ENCODE measurements at places on chromosomes 4 and X.

DNA sequence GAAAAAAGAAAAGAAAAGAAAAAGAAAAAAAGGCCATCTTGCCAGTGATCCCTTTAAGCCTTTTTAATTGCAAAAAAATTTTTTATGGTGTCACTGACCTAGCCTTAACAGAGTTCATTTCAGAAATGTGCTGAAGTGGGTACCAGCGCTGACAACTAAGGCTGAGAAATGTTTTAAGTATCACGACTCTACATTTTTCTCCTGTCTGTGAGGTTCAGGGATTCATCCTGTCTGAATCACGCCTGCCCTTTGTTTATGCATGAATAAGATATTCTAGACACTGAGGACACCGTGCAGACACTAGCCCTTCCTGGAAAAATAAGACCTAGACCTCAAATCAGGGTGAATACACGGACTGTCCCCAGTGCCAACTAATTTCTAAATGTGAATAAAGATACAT is 154.4 kb upstream of the NOCT start:
- DNase-seq, result no peak

- peak; percentile 2 for DNase-seq
These were observed 1191.3 kb upstream of the IGFBP7 start for GRCh38 chr4:58301376-58301999.

- peak; percentile 4 for DNase-seq
These were observed 148.8 kb downstream of the CCNG2 start for GRCh38 chr4:77305766-77306165.

- no peak for DNase-seq
These were observed 8.8 kb downstream of the ENPEP start for GRCh38 chr4:110484767-110485166.

- no peak for DNase-seq
These were observed 162.9 kb downstream of the NSUN7 start for GRCh38 chr4:40912460-40913184.

- DNase-seq, result no peak
These were observed 22.5 kb downstream of the XIAP start for GRCh38 chrX:123882391-123882790.

GRCh38 chr4:182809417-182810102 is 107.6 kb downstream of the DCTD start:
- peak; percentile 56 for DNase-seq

DNA sequence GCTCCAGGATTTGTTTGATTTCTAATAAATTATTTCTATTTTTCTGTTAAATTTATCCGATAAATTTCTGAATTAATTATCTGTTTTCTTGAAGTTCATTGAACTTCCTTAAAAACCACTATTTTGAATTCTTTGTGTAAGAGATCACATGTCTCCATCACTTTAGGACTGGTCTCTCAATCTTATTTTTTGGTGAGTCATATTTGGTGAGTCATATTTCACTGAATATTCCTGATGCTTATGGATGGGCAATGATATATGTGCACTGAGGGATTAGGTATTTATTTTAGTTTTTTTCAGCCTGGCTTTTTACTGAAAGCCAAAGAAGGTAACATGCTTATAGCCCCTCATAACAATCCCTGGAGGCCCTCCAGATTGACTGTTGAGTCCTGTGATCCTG is 48.5 kb upstream of the IL15 start:
- peak; percentile 2 for DNase-seq

DNA sequence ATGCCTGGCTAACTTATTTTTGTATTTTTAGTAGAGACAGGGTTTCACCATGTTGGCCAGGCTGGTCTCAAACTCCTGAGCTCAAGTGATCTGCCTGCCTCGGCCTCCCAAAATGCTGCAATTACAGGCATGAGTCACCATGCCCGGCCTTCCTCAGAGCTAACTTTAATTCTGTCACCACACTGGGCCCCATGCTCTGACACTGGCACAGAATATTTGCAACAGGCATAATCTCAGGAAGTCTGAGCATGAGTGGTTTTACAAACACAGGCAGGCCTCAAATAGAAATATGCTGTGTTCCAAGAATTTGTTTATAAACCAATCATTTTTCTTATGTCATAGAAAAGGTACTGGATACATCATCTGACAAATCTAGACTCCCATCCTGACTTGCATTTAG is 32.7 kb upstream of the FAM9C start:
- no peak for DNase-seq

DNA sequence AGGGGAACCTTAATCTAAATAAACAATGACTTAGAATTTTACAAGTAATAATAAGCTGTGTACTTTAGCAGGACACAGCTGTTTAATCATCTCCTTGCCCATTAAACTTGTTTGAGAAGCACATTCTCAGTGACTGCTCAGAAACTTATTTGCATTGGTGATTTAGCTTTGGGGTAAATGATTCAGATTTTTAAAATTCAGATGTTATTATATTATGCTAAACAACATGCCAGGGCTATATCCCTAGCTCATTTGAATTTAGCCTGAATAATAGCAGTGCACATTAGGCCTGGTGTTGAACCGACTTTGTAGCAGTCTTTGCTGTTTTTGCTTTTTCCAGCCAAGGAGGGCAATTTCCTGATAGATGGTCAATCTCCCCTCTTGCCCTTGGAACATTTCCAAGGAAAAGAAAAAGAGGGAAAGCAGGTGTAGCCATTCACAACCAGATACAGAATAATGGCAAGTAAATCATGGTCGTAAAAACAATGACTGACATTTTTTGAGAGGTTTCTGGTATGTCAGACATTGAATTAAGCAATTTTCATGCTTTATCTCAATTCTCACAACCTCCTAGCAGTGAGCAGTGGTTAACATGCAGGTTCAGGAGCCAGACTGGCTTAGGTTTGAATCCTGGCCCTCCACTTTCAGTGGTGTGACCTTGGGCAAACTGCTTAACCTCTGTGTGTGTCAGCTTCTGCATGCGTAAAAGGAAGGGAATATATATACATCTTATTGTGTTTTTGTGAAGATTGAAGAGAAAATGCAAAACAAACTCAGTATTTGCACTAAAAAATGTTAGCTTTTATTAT is 16.8 kb downstream of the ARHGEF38 start:
- no peak for DNase-seq

- peak; percentile 65 for DNase-seq
These were observed 151.5 kb downstream of the CENPC start for GRCh38 chr4:67393699-67394281.

DNA sequence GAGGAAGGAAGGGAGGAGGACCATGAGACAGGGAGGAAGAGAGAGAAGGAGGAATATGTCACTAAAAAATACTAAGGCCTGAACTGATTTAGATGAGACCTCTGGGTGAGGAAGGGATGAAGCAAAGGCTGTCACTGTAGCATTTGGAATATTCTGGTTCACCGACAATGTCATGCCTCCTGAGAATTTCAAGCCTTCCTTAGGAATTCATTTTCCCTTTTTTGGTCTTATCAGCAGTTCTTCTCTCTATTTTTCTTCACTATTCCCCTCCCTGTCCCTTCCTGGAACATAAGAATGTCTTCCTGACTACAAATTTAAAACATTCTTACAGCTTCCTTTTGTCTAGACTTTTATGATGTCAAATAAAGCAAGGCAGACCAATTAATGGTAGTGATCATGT is 527.8 kb downstream of the INPP4B start:
- DNase-seq, result no peak

DNA sequence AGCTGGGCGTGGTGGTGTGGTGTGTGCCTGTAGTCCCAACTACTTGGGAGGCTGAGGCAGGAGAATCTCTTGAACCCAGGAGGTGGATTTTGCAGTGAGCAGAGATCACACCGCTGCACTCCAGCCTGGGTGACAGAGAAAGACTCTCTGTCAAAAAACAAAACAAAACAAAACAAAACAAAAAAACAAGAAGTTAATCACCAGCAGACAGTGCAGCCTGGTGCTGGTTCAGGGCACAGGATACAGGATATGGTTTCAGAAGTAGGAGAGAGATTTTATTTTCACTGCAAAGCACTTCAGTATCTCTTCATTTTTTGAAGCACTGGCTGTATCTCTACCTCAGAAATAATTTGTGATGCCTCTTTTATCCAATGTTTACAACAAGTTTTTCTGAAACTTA is 1222.9 kb upstream of the PRKX start:
- DNase-seq, result no peak

DNA sequence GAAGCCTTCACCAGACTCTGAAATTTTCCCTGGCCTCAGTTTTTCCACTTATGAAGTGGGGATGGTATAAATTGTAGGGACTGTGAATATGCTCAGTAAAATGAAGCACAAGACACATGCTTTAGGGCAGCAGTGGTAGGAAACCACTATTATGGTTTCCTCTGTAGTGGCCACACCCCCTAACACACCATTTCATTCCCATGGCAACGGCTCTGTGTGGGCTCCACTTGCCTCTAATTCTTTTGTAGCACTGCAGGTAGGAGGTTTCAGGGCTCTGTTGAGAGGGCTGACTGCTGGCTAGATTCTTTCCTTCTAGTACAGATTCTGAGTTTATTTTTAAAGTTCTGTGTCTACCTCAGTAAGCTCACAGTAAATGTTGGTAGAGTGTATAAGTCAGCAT is 3.5 kb upstream of the VMA21 start:
- peak; percentile 32 for DNase-seq

DNA sequence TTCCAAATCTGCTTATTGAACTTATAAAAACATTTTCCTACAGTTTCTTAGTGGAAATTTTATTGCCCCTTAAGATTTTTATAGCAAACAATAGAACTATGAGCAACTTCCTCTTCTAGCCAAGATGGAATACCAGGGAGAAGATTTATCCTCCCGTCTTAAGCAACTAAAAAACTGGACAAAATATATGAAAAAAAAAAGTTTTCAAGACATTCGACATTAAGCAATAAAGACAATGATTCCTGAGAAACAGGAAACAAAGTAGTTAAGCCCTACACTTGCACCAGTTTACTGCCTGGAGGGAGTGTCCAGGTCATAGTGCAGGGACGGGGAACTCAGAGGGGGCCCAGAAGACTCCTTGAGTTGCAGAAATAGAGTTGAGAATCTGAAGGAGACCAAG is 516.1 kb upstream of the DIPK2B start:
- DNase-seq, result no peak

Measured in DMS53 (cell line).